ENCODE measurements at places on chromosomes 2 and 18.

DNA sequence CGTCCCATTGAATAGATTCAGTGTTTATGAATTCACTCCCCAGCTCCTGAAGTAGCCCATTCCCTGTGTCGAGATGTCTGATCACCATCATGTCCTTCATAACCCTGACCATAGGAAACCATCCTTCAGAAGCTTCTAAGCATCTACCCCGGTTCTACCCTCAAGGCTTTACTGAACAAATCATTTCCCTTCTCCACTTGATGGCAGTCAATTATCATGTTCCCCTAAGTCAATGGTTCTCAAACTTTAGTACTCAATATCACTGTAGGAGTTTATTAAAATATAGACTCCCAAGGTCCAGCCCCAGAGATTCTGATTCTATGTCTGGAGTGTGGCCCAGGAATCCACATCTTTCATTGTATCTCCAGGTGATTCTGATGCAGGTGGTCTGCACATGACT is 228.4 kb upstream of the SP5 start:
- peak; percentile 11 for DNase-seq

DNA sequence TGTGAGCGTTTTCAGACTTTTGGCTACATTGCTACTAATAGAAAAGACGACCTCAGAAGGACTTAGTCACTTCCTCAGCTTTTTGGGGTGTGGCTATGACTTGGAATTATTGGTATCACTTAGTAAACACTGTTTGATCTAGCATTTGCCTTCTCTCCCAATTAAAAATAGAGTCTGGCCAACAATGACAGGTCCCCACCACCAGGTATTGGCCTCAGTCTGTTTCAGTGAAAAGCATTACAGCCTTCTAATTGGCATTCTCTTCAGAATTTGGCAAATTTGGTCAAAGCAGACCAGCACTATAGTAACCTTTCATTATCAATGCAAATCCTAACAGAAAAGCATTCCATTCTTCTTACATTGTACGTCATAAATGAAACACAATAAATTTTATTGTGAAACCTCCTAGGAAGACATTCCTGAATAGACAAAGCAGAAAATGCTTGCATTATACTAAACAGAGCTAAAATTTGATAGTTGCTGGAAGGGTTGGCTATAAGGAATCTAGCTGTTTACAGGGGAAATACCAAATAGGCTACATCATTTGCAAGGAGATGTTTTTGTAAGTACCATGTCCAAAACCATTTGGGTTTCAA is 613.9 kb downstream of the IRS1 start:
- peak; percentile 95 for DNase-seq

DNA sequence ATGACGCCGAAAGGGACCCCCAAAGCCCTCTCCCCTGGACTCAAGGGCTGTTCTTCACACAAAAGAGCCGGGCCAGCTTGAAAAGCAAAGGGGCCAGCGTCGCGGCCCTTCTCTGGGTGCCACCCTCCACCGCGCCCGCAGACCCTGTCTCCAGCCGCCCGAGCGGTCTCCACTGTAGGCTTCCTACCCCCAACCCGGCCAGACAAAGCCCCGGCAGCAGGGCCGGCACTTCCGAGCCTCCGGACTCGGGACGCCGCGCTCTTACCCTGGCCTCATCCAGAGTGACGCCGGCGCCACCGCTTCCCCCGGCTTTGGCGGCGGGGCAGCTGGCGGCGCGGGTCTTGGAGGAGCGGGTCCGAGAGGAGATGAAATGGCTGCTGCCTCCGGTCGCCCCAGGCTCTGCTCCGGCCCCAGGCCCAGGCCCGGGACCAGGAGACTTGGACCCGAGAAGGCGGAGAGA is 603 bp downstream of the ATAD2B start:
- DNase-seq, result no peak

DNA sequence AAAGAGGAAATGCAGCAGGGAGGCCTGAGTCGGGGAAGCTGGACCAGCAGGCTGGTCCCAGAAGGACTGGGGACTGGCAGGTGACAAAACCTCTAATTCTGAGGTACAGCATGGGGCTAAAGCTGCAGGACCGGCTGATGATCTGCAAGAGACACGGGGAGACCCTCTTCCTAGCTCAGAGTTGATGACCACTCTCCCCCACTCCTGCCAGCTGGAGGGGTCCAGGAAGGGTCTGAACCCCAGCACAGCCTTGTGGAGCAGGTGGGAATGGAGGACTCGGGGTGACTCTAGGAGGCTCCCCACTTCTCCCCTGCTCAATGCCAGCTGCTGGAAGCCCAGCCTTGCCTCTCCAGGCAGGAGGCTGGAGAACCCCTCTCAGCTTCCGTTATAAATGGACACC is 67.7 kb downstream of the TWIST2 start:
- no peak for DNase-seq

- DNase-seq, result no peak
Observed at GRCh38 chr18:47331026-47331425, 79.6 kb upstream of the SKOR2 start.

DNA sequence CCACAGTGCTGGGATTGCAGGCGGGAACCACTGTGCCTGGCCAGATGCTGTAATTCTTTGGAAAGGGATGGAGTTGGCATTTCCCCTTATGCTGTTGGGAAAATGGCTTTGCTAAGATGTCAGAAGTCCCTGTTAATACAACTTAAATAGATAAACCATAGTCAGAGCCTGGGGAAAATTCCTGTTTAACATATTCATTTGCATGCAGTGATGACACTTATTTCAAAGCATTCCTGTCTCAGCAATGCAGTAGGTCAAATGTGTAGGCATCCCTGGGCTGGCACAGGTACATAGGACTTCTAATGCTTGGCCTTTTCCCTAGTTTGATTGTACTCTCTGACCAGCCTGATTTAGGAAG is 38.6 kb downstream of the RAMP1 start:
- DNase-seq, result no peak

DNA sequence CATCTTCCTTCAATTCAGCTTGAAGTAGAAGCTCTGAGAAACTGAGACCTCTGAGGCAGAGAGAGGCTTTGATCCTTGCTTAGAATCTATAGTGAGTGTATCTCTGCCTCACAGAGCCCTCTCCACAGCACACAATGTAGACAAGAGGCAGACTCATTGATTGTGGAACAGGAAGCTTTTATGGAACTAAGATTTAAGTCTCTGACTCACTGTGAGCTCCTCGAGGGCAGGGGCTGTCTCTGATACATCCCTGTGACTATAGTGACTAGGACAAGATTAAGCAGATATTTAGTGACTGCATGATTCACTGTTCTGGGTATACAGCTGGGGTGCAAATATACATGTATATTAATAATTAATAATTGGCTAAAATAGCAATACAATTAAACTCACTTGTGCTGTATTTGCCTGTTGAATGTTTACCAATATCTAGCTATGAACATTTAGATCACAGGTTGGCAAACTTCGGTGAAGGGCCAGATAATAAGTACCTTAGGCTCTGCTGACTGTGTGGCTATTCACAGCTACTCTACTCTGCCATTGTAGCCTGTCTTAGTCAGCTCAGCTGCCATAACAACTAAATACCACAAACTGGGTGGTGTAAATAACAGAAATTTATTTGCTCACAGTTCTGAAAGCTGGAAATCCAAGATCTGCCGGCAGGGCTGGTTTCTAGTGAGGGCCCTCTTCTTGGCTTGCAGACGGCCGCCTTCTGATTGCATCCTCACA is 54.4 kb downstream of the ARHGEF4 start:
- no peak for DNase-seq

- DNase-seq, result no peak
Observed at GRCh38 chr2:209624192-209624938, 147.3 kb upstream of the UNC80 start.

DNA sequence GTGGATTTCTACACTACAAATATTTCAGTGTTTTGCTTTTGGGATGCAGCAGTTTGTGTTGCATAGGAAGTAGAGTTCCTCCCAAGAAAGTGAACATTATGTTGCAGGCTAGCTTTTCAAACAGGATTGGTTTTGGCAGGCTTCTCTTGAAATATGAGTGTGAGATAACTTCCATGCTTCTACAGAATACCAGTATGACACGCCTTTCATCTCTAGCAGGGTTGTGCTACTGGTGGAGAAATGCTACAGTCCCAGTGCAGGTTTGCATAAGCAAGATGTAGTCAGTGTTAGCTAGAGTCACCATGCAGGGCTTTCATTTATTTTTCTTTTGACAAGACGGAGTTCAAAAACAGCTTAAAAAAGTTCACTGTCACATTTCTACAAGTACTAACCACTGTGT is 17.1 kb upstream of the CAVIN2 start:
- DNase-seq, result no peak

DNA sequence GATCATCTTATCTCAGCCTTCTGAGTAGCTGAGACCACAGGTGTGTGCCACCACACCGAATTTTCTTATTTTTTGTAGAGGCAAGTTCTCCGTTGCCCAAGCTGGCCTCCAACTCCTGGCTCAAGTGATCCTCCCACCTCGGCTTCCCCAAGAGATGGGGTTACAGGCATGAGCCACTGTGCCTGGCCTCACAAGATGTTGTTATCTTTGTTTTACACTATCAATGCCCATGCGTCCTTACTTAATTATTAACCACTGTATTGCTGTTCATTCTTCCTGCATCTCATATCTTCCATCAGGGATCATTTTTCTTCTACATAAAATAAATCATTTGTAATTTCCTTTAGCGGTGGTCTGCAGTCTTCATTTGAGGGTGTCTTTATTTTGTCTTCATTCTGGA is 181.9 kb downstream of the TGIF1 start:
- no peak for DNase-seq

GRCh38 chr2:128584296-128584890 is 265.7 kb upstream of the HS6ST1 start:
- DNase-seq, result peak; percentile 92

DNA sequence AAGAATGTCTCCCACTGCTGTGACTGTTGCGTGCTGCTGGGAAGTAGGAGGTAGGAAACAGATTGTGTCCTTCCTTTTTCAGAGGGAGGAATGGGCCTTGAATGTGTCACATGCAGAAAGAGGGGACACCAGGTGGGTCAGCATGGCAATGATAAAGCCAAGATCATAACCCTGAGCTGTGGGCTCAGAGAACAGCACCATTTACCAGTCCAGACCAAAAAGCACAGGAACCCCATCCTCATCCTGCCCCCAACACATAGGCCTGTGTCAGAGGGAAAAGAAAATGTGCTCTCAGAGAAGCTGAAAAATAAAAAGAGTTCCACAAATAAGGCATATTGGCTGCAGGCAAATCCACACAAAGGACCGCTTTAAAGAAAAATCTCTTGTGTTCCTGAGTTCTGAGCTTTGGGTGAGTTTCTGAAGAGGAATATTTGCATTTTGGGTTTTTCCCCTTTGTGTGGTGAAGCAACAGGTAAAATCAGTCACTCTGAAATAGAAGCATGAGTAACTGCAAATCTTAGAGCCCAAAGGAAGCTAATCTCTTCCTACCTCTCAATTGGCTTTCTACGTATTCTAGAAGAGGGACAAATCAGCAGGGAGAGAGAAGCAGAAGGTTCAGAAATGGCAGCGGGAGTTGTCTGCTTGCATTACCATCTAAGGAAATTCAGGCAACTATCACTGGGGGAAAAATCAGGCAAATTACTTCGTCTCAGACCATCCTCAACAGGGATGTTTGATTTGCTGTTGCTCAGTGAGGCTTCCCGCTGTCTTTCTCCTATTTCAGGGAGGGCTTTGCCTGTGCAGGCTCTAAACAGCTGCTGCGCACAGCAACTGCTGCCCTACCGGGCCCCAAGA is 106.8 kb downstream of the BCL11A start:
- DNase-seq, result no peak

GRCh38 chr2:224918626-224919471 is 123.4 kb downstream of the DOCK10 start:
- DNase-seq, result no peak

DNA sequence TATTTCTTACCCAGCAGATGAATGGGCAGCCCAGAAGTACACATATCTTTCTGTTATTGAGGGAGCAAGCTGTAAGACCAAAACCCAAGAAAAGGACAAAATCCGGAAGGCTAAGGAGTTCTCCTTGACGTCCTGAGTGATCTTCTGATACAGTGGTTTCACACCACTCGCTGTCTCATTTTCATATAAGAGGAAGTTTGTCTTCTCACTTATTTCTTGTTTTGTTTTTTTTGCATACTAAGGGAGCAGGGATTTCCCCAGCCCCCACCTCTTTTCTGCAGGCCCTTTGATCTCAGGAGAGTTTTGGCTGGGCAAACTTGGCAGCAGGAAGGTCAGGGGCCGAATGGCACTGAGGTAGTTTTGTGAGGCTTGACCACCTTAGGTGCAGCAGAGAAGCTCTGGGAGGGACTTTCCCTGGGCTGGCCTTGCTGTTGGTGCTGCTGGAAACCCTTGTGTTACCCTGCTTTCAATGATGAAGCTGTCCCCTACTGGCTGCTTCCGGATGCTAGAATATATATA is 13.3 kb downstream of the CHRNA1 start:
- no peak for DNase-seq

- peak; percentile 62 for DNase-seq
Observed at GRCh38 chr2:74406035-74406434, 15.4 kb downstream of the C2orf81 start.

DNA sequence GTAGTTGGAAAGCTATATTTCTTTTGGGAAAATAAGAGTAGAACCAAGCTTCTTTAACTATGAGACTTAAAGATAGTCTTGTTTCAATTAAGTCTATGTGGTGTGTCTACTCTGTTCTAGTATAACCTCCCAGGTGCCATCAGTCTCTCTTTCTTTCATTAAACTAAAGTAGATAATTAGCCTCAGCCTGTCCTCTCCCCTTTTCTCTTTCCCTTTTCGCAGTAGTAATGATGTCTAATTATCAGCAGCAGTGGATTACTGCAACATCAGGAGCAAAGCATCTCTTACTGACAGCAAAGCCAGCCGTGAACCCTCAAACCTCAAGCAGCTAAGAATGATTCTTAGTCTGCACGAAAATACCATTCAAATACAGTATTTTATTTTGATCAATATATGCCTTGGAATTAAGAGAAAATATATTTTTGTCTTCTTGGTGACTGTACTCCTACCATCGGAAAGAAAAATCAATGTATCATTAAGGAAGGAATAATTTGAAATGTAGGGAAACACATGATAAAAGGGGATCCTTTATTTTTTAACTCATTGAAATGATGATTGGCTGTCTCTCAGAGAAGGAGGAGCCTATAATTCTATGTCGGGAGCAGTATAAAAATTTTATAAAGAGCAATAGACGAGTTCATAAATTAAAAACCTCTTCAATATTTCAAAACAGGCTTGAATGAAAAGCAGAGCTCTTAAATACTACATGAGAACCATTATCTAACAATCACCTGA is 4.5 kb downstream of the NOL4 start:
- DNase-seq, result no peak

- no peak for DNase-seq
Observed at GRCh38 chr2:40265602-40266001, 186.3 kb downstream of the SLC8A1 start.

DNA sequence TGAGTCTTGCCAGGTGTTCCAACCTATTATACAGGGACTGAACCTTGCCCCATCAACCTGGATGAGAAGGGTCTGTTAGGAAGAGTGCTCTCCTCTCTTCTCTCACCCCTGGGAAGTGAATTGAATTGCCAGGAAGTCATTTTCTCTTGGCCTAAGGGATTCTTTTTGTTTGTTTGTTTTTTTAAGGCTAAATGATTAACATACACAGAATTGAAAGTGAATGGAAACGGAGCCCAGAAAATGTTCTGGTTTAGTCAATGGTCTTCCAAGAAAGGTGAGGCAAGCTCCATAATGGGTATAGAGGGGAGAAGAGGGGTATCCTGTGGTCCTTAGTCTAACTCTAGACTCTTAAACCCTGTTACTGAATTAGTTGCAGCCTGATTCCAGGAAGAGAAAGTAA is 189.1 kb downstream of the FSHR start:
- DNase-seq, result no peak
